ENCODE measurements at places on chromosomes 7 and 10.
A peak's percentile ranks its signal among the peaks of the same experiment; 100 is the strongest.

- no peak for DNase-seq
Measured at GRCh38 chr7:19677180-19677579, 31.7 kb downstream of the POLR1F start.

GRCh38 chr10:59885430-59886134 is 20.8 kb downstream of the CCDC6 start:
- no peak for DNase-seq

DNA sequence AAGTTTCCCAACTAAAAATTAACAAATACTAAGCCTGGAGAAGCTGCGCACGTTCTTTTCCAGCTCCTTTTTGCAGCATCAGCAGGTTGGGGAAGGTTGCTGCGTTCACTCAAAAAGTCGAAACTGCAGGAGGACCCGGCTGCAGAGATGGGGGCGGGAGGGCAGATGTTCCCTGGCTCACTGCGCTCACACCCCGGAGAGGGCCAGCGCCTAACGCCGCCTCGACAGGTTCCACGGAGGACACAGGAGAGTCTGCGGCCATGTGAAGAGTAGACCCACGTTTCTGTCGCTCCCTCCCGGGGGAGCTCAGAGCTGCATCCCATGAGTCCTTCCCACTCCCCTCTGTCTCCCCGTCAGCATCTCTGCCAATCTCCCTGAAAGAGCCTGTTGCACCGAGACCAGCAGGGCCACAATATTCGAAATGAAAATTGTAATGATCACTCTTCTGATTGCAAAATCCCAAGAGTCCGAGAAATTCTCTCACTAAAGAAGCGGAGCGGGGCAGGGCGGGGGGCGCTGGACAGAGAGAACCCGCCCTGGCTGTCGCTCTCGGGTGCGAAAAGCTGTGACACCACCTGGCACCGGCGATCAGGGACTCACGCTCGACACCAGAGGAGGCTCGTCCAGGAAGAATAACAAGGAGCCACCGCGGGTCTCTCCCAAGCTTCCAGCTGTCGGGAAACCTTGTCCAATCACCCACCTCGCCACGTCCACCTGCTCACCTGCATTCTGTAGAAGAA is 131.5 kb upstream of the PFKP start:
- no peak for DNase-seq

GRCh38 chr10:6473430-6473829 is 106.6 kb downstream of the PRKCQ start:
- peak; percentile 58 for DNase-seq

- DNase-seq, result no peak
Measured at GRCh38 chr7:106001886-106002285, 38.8 kb downstream of the CDHR3 start.

DNA sequence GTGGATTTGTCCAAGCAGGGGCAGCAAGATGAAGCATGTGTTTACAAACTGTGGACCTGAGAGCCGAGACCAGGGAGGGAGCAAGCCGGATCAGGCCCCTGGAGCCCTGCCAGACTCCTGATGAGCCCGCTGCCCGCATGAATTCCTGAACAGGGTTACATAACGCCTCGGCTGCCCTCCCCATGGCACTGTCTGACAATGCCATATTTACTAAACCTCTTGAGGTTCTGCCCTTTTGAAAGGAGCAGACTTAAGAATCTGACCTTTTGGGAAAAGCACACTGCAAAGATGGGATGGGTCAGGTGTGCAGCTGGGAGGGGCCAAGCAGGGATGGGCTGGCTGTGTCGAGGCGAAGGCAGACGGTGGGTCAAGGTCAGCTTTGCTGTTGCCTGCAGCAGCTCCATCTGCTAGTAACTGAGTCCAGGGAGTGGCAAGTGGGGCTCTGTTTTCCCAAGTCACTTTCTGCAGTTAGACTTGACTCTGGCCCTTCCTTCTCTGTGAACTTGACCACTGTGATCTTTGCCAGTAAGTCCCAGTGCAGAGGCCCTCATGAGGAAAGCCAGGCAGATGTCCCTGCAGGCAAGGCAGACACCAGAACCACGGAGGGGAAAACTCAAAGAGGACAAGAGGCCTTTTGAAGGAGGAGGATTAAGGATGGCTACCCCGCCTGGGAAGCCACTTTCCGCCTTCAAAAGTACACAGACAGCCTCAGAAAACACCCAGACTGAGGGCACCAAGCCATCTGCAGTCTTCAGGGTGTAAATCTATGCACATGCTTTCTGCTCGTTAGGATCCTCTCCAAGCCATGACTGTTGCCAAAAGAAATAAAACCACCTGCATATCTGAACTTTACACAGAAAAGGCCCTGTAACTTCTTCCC is 175.8 kb downstream of the TNS3 start:
- DNase-seq, result no peak

- DNase-seq, result no peak
Measured at GRCh38 chr10:5314840-5315239, 49.9 kb upstream of the UCN3 start.

GRCh38 chr10:71836596-71836974 is 14.5 kb downstream of the PSAP start:
- no peak for DNase-seq

GRCh38 chr10:11499425-11500071 is 111.9 kb downstream of the USP6NL start:
- no peak for DNase-seq

Measured in CD8-positive, alpha-beta T cell (primary cell).